NCI-H187 treated with DMSO at 0.1 percent for 48 hours (cell line): ENCODE measurements at places on chromosomes 2 and 18.

DNA sequence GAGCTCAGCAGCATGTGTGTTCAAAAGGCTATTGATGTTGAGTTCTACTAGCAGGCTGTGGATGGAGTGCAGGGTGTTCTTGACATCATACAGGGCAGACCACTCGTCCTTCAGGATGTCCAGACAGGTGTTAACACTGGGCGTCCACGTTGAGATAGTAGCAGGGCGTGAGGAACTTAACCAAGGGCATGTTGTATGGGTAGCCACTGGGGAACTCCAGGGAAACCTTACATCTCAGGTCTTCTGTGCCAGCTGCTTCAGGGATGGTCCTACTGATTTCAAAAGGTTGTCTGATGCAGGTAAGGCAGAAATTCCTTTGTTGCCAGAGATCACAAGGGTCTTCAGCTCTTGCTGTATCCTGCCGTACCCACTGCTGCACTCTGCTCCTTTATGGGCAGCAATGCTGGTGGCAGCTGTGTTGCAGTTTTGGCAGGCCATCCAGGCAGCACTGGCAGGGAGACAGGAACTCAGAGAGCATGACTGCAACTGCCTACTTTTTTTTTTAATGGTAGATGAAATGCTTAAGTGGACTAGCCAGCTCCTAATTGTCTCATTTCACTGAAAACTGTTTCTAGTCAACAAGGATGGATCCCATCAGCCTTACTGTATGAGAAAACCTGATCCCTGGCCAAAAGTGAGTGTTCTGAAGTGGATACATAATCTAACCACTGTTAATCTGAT, 32.4 kb upstream of the RBBP8 start:
- no peak for DNase-seq

DNA sequence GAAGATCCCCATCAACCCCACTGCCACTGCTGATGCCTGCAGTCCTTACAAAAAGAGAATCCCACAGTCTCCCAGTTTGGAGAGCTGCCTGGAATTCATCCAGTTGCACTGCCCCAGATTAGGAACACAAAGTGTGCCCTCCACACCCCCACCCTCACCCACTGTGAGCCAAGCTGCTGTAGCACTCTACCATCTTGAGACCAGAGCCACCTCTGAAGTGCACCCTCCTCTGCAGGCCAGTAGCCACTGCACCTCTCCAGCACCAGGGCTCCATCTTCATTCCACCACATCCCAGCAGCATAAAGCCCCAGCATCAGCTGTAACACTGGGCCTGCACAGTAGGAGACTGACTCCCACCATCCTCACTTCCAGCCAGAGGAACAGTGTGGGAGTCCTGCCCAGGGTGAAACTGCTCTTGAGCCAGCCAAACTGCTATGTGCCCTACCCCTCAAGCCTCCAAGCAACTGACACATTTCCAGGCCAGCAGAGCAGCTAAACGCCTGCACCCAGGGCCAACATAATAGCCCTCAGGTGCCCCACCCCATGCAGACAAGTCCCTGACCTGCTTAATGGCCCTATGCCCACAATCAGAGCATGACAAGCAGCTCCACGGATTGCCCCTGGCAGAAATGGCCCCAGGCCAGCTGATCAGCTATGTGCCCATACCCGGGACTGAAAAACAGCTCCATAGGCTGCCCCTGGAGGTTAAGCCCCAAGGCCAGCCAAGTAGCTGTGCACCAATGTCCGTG, 206.0 kb downstream of the ATAD2B start:
- DNase-seq, result no peak

- no peak for DNase-seq
These were observed 16.6 kb downstream of the FHOD3 start for GRCh38 chr18:36314098-36314497.

DNA sequence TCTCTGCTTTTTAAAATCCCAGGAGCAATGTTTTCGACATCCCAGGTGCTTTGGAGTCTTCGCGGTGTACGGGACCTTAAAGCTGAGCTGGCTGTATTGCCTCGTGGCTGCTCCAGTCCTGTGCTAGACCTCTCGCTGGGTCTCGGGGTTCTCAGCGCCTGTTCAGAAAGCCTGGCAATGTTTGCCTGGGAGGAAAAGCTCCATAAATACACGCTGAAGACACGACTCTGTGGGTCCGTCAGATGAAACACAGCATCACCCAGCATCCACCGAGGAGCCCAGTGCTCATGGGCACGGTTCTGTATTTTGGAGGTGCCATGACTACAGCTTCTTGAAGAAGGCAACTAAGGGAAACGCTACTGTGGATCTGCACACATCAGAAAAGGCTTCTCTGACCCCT, 21.6 kb downstream of the MBP start:
- DNase-seq, result no peak

DNA sequence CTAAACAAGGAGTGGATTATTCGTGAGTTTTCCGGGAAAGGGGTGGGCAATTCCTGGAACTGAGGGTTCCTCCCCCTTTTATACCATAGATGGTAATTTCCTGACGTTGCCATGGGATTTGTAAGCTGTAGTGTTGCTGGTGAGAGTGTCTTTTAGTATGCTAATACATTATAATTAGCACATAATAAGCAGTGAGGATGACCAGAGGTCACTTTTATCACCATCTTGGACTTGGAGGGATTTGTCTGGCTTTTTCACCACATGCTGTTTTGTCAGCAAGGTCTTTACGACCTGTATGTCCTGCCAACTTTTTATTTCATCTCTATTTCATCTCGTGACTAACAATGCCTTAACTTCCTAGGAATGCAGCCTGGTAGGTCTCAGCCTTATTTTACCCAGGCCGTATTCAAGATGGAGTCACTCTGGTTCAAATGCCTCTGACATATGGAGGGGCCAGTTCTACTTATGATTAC, 124.8 kb upstream of the B3GNT2 start:
- no peak for DNase-seq

GRCh38 chr18:12449051-12449785, 41.5 kb downstream of the PRELID3A start:
- DNase-seq, result no peak

DNA sequence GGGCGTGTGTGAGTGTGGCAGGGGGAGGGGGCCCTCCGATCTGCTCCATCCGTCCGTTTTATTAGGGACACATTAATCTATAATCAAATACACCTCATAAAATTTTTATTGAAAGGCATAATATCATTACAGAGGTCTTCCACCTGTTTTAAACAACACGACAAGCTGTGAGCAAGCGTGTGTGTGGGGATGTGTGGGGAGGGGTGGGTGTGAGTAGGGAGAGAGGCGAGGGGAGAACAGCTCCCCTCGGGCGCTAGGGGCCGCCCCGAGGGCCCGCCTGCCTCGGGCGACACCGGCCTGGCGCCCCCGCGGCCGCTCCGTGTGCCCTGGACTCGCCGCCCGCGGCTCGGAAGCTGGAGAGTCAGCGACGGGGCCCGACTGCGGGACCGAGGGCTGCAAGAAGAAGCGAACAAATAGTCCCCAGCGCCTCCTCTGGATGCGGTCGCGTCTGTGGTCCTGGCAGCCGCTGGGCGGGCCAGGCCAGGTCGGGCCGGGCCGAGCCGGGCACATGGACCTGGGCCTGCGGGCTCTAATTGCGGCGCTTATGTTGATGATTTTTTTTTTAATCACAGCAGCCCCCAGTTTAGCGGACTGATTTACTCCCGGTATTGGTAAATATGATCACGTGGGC, 352 bp upstream of the HOXD9 start:
- no peak for DNase-seq

GRCh38 chr18:7373441-7373840, 142.6 kb downstream of the LRRC30 start:
- DNase-seq, result no peak

DNA sequence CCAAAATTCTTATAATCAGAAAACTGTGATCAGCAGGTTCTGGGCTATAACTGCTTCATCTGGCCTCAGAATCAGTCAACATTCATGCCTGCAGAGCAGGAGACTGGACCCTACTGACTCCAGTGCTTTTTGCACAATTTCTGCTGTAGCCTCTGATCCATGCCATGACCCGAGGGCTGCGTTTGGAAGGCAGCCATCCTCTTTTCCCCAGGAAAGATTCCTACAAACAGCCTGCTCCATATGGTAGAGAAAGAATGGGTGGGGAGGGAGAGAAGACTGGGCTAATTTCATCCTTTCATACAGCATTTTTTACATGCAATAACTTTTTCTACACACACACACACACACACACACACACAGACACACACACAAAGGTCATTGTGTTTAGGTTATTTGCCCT, 133.0 kb upstream of the MMADHC start:
- no peak for DNase-seq

- DNase-seq, result no peak
These were observed 765.4 kb downstream of the MBD2 start for GRCh38 chr18:53458944-53459580.

DNA sequence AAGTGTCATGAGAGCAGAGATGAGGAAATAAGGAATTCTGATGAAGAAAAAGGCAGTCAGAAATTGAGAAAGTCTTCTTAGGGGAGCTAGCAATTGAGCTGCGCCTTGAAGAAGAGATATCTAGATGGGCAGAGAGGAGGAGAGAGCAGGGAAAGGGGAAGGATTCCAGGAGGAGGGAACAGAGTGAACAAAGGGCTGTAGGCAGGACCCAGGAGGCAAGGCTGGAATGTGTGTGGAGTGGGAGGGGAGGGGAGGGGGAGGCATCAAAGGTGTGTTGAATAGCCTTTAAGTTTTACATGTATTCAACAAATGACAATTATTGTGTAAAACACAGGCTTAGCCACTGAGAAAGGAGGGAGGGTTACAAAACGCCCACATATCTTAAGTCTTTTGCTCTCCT, 164.5 kb downstream of the TDRD15 start:
- DNase-seq, result no peak
